ENCODE measurements at places on chromosomes 2 and 18.

DNA sequence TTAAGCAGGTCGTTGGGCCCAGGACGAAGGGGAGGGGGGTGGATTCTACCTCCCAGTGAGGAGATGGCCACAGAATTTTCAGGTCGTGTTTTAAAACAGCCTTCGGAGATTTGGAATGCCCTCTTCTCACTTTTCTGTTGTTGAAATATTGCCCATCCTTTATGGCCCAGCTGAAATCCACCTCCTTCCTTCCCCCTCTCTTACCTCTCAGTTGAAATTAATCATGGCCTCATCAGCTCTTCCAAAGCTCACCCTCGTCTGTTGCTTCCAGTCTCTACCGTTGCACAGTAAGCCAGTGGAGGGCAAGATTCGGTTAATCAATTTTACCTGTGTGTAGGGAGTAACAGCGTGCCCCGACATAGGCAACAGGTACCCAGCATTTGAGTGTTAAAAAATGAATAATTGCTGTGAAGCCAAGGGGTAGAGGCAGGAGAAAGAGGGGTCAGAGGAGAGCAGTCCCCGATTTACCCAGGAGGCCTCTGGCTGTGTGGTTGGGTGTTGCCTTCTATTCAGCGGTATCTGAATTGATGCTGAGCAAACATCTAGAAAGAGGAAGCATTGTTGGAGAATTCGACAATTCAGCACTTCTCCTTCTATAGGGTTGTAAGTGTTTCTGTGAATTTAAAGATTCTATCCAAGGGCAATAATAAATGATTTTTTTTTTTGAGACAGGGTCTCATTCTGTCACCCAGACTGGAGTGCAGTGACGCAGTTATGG, 8.6 kb upstream of the PDIA6 start:
- DNase-seq: no peak

DNA sequence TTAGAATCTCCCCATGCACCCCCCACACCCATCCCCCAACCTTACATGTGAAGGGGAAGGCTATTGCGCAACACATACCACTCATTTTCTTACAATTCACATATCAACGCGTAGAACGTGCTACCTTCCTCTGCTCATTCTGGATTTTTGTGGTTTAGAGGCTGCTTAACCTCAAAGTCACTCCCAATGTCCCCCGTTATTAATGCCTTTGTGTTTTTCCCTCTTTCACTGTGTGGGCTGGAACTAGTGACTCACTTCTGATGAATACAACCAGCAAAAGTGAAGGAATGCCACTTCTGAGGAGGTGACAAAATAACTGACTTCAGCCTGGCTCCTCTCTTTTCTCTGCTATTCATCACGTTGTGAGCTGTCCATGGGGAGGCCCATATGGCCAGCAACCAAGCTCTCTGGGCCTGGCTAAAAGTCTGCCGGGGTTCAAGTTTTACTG, 342.5 kb upstream of the NXPH2 start:
- no peak for DNase-seq

- DNase-seq: no peak
Observed at GRCh38 chr2:111946294-111947114, 48.1 kb downstream of the MERTK start.

DNA sequence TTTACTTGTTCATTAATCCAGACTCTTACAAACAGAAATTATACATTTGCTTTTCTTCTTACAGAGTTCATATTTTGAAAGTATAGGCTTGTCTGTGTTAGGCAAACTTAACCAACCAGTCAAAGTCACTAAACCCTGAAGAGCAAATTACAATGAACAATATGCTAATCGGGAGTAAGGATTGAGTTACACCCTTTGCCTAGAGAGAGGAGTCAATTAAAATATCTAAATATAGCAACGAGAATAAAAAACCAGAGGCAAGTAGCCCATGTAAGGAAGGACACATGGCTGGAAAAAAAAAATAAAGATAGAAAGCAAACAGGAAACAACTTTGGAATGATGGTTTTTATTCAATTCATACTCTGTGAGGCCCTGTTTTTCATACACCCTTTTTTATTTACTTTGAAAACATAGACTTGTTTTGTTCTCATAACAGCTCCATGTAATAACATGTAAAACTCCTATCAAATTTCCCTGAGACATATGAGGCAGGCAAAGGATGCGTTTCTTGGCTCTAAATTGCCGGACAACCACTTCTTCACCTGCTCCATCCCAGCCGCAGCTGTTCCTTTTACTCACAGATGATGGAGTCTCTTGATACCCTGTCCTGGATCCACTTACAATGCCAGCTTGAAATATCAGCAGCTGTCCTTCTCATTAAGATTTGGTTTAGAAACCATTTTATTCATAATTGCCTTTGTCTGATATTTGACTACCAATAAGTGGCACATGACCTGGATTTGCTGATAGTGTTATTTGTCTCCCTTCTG, 767.7 kb upstream of the GCFC2 start:
- DNase-seq: no peak

- no peak for DNase-seq
Observed at GRCh38 chr2:60966507-60967405, 50.8 kb upstream of the PEX13 start.

DNA sequence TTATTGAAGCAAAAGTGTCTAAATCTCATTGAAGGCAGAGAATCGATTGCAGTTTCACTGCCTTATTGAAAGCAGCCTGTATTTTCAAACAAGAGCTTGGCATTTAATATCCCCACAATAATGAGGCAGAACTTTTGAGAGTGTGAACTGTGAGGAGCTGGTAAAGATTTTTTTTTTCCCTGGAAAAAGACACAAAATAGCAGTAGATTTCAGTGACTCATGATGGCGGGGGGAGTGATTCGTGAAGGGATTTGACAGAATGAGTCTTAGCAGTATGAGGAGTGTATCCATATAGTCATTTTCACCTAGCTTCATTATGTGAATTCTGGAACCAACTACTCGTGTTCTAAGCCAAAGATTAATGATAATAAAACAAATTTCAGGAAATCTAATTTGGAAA, 242.9 kb downstream of the ARL6IP6 start:
- DNase-seq: no peak

DNA sequence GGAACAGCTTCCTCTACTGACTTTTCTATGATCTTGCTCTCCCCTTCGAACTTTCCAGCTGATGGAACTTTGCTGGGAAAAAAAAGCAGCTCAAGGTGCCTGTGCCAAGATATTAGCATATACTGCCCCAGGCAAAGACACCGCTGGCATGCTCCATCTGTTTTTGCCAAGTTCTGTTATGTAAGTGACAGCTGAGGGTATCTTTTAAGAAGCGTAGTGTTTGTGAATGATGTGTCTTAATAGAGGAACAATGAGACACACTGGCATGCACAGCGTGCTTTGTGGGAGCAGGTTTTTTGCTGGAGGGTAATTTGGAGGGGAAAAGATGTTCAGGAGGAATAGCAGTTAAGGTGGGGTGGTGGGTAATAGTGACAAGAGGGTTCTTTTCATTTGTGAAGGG, 47.8 kb downstream of the SLC4A3 start:
- DNase-seq: no peak

GRCh38 chr2:23668756-23669304, 258.1 kb downstream of the ATAD2B start:
- DNase-seq: no peak

DNA sequence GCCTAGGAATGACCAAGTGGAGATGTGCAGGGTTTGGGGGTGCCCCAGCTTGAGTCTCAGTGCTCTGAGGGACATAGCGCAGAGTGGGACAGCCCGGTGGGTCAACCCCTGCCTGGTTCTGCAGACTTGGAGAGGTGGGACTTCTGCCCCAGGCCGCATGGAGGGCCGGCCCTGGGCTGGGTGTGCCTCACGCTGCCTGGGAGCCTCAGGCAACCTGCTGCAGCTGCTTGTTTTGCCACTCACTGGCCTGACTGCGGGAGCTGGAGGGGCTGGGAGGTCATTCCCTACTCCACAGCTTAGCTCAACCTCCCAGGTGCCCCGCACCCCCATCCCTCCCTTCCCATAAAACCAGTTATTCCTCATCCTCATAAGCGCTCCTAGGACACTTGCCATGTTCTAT, 33.1 kb downstream of the ODC1 start:
- no peak for DNase-seq

DNA sequence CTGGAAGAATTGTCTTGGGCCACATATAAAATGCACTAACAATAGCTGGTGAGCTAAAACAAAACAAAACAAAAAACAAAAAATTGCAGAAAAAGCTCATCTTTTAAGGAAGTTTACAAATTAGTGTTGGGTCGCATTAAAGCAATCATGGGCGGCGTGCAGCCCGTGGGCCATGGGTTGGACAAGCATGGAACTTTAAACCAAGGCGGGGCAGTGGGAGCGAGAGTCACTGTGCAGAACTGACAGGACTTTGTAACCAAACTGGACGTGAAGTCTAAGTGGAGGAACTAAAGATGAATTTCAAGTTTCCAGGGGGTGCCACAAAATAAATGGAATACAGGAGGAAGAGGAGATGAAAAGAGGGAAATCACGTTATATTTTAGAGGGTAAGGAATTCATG, 80.7 kb downstream of the PSMG2 start:
- no peak for DNase-seq

DNA sequence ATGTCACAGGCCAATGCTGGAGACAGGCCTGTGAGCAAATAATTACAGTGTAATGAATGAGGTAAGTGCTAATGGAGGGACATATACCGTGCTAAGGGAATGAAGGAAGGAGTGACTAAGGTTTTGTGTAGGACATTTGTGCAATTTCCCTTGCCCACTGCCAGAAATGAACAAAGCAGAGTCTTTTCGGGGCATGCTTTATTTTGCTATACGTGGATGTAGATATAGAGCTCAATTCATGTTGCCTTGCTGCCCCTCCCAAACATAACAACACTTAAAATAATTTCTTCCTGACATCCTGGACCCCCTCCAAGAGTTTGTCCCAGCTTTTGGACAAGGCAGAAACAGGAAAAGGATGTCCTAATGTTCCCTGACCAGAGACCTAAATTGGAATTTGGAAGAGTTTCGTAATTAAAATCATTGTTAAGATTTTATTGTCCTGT, 23.7 kb upstream of the CD28 start:
- no peak for DNase-seq

- DNase-seq: no peak
Observed at GRCh38 chr18:69487488-69488394, 87.1 kb downstream of the DOK6 start.

GRCh38 chr2:197668296-197668695, 7.1 kb downstream of the RFTN2 start:
- DNase-seq: no peak

- no peak for DNase-seq
Observed at GRCh38 chr2:98012561-98012991, 16.8 kb upstream of the TMEM131 start.

DNA sequence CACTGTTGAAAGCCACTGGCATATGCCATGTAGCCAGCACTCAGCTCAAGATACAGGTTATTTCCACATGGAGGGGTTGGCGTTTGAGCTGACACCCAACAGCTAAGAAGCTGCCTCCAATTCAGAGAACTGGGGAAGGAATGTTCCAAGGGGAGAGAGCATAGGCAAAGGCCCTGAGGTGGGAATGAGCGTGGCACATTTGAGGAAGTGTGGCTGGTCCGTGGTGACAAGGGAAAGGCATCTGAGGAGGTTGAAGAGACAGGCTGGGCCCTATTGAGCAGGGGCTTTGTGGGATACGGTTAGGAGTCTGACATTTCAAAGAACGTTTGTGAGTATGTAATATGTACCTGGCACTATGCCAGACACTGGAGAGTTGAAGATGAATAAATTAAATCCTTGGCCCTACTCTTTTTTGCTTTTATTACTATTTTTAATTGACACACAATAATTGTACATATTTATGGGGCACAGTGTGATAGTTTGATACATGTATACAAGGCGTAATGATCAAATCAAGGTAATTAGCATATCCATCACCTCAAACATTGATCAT, 27.6 kb upstream of the TMBIM1 start:
- DNase-seq: no peak

DNA sequence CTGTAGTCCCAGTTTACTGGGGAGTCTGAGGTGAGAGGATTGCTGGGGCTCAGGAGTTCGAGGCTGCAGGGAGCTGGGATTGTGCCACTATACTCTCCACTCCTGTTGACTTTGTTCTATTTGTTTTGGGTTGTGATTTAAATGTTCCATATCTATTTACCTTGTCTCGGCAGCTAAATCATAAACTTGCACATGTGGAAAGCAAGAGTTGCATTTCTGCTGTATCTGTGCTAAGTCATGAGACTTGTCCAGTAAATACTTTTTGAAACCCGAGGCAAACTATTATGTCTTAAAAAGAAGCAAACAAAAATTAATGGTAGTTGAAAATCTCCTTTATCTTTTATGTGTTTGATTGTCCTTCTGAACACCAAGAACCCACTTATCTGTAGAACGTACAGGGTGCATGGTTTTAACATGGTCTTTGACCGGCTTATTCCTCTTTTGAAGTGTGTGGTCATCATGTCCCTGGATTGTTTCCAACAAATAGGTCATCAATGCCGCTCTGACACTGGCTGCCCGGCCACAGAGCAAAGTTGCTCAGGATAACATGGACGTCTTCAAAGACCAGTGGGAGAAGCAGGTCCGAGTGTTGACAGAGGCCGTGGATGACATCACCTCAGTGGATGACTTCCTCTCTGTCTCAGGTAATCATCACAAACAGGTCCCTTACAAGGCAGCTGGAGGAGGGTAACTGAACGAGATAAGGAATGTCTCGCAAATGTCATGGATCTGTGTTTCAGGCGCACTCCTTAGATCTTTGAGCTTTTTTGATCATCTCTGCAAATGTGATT, 241.1 kb upstream of the LRRTM1 start:
- DNase-seq: no peak

DNA sequence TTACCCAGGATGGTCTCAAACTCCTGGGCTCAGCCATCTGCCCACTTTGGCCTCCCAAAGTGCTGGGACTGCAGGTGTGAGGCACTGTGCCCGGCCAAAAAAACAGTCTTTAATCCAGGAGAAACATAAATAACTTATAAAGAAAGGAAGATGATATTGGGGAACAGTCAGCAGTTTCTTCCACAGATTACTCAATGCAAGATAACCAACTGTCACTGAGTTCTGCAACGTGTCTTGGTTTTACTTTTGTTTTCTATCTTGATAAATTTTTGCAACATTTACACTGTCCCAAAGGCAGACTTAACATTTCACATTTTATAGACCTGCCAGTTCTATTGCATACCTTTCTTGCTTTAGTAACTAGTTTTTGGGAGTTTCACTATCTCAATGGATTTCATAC, 71.1 kb downstream of the ANKRD44 start:
- DNase-seq: no peak

- DNase-seq: no peak
Observed at GRCh38 chr18:56333839-56334238, 304.6 kb downstream of the TXNL1 start.

GRCh38 chr2:83908750-83909149, 550.3 kb downstream of the SUCLG1 start:
- DNase-seq: no peak

- DNase-seq: no peak
Observed at GRCh38 chr2:120445449-120446143, 99.7 kb downstream of the INHBB start.

GRCh38 chr2:162676515-162676914, 162.1 kb downstream of the KCNH7 start:
- DNase-seq: no peak

- no peak for DNase-seq
Observed at GRCh38 chr2:63716146-63716545, 125.5 kb upstream of the UGP2 start.

- no peak for DNase-seq
Observed at GRCh38 chr18:44039826-44040225, 640.9 kb upstream of the SETBP1 start.

GRCh38 chr18:66419400-66419799, 184.5 kb downstream of the CDH19 start:
- DNase-seq: no peak
